AG09319 (cell line): ENCODE measurements at places on chromosomes 4 and X.

GRCh38 chrX:3711331-3711917, 2.0 kb downstream of the PRKX start:
- DNase-seq = no peak

GRCh38 chr4:29722253-29722652, 997.9 kb upstream of the PCDH7 start:
- no peak for DNase-seq

DNA sequence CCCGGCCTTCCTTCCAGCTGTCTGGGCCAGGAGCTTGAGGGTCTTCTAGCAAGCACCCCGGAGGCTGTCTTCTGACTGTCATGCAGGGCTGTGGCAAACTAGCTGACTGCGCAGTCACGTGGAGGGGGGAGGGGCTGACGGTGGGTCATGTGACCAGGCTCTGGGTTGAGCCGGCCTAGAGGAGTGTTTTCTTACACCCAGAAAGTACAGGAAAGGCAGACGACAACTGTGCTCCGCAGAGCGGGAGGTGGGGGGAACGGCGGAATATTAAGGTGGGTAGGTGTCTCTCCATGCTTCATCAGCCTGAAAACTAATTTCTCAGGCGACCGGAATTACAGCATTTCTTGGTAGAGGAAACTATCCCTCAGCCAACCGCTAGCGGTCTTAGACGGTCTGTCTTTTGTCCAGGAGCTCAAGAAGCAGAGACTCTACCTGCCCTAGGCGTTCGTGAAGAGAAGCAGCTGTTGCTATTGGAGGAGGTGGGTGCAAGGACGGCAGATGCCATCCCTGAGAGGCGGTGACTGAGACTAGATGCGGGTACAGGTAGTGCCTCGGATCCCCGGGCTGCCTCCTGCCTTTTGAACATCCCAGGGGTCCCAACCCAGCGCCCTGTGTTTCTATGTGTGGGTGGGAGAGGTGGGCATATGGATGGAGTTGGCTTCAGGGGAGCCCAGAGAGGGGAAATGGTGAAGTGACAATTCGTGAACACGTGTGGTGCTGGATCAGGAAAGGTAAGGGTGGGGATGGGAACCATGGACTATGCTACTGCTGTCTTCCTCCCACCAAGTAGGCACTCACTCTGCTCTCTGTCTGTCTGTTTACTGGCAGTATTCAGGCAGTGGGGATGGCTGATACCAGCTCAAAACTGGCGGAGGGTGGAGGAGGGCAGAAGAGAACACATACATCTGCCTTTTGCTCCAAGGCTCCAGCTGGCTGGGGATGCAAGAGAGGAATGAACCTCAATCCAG, 8.8 kb downstream of the GPRASP1 start:
- DNase-seq = no peak

GRCh38 chrX:1679238-1679637, 64.4 kb downstream of the ASMT start:
- DNase-seq = no peak

DNA sequence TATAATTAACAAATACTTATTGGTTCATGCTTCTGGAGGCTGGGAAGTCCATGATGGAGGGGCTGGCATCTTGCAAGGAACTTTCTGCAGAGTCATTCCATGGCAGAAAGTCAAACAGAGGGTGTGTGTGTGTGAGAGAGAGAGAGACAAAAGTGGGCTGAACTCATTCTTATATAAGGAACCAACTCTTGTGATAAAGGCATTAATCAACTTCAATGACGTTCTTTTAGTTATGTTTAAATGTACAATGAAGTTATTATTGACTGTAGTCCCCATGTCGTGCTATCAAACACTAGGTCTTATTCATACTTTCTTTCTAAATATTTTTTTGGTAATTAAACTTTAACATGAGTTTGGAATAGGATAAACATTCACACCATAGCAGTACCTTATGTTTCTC, 1408.8 kb downstream of the STIM2 start:
- no peak for DNase-seq

DNA sequence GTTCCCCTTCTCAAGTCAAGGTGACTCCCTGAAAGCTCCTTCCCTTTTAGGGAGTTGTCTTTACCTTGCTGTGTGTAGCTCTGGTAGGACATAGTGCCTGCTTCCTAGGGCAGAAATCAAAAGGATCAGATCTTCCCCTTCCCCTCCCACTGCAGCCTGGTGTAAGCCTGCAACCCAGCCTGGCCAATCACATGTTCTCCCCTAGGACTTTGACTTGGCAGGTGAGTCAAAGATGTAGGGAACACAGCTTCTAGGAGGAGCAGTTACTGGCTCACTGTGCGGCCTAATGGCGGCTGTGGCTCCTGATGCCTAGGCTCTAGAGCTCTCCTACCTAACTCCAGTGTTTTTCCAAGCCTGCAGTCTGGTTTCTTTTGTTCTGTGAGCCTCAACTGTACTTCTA, 103.9 kb downstream of the AASDH start:
- no peak for DNase-seq

DNA sequence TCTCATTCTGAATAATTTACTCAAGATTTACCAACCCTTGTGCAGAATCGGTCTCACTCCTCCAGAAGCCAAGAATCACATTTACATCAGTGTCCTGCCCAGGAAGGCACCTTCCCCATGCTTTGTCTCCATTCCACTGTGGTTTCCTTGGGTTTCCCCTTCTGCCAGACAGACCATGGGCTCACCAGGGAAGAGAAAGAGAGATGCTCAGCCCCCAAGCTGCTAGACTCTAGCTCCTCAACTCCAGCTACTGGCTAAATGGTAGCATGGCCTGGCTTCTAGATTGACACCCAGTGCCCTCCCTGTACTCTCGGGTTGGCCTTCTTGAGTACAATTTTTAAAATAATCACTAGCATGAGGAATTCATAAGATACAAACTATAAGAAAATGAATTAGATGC, 12.9 kb downstream of the TLR10 start:
- DNase-seq = no peak

DNA sequence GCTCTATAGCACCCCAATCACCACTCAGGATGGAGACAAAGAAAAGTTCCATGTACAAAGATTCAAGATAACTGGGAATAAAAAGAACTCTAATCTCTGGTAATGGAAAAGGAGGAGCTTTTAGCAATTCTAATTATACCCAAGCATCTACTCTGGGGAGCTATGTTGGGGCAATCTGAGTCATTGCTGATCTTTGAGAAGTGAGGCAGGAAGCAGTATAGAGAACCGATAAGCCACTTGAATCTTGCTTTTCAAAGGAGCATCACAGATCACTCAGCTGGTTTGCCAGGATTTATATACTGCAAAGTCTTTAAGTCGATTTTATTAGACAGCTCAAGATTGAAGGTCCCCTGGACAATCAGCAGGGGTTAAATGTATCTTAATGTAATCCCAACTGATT, 220.0 kb downstream of the ENOX2 start:
- DNase-seq = no peak

DNA sequence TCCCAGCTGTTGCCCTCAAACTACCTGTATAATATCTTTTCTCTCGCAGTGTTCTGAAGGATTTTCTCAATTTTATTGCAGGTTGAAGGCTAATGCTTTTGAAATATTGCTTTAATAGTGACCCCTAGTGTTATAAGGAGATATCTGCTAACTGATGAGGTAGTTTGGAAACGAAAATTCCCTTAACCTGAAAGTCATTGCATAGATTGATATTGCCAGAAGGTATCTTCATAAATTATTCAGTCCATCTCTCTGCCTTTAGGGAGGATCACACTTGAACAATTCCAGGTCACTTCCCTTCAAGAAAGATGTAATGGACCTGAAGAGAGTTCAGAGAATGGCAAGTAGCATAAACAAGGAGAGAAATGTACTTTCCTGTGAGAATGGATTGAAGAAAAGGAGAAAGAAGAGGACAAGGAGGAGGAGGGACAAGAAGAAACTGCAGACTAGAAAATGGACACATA, 44.1 kb downstream of the TIGD4 start:
- no peak for DNase-seq

DNA sequence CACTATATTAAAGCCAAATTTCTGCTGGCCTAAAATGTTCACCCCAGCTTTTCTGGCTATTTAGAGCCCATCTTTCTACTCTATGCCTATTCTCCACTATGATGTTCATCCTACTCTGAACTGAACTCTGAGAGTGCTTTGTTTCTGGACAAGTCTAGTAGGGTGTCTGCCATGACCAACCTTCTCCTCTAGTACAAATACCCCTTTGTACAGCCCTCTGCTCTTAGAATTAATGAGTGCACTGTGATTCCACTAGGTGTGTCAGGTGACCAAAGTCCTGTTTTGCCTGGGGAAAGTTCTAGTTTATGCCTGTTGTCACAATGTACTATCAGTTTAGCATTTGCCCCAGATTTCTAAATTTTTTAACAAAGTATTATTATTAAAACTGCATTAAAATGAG, 388.1 kb upstream of the MAD2L1 start:
- DNase-seq = no peak

DNA sequence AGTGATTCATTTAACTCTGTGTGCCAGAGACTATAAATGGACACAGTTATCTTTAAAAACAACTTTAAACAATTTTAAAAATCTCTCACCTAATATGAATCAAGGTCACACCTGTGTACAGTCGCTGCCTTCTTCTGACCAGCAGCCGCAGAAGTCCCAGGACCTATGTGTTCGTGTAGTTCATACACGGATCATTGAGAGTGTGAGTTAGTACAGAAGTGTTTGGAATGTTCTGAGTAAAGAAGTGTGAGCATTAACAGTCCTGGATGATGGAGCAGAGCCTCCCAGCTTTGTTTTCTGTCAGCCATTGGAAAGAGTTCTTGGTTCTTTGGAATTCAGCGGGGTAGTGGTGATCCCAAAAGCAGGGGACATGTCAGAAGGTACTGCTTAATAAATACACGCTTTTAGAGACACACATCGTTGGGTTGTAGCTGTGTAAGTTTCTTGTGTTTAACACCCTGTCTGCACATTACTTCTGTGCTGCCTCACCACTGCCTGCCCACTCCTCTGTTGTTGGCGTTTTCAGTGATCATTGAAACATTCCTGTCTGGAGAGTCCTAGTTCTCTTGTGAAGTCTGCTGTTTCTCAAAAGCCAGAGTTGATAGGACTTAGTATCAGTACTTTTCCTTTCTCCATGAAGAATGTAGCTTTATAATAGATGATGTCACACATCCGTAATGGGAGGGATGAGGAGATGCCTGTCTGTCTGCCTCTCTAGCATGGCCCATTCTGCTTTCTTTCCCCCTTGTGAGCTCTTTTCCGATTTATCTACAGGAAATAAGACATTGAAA, 90.6 kb downstream of the PTTG2 start:
- DNase-seq = no peak

GRCh38 chrX:68598841-68599240, 48.6 kb upstream of the STARD8 start:
- no peak for DNase-seq

- DNase-seq = no peak
These were observed 62.6 kb upstream of the SYTL5 start for GRCh38 chrX:37943554-37944344.

DNA sequence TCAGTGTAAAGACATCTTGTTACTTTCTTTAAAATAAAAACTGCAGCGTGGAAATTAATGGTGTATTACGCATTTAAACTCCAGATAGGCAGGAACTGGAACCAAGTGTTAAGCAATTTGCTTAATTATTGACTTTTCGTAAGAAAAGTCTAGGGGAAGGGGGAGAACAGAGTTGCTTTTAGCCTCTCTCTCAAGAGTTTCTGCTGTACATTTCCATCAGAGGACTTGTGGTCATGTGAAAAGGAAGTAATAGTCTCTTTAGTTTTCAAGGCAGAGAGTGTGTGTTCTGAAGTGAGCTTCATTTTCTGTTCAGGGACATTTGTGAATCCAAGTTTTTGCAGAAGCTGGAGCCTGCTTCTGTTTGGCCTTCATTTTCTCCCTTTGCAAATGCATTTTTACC, 127.2 kb downstream of the UBE2K start:
- no peak for DNase-seq
